Hematopoietic multipotent progenitor cell treated with erythropoietin and hydrocortisone succinate and interleukin-3 and kit ligand, for 8 days (in vitro differentiated cells): ENCODE measurements at places on chromosomes 2 and 18.

DNA sequence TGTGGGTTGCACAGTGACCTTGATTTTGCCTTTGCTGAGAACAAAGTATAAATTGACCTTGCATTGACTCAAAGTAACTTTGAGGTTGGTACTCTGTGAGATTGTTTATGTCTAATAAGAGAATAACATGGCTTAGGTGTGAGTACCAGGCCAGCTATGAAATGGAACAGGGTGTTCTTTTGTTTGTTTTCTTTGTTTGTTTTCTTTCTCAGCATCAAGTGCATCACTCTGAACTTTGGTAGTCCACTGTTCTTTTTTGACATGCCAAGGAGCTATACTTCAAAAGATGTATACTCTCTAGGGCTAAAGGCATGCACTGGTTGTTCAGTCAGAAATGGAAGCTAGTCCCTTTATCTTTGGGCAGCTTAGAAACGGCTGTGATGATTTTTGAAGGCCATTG lies 5.1 kb downstream of the ABCB11 start:
- DNase-seq, result no peak

GRCh38 chr18:34932792-34933466 lies 108.3 kb upstream of the MAPRE2 start:
- DNase-seq, result no peak

DNA sequence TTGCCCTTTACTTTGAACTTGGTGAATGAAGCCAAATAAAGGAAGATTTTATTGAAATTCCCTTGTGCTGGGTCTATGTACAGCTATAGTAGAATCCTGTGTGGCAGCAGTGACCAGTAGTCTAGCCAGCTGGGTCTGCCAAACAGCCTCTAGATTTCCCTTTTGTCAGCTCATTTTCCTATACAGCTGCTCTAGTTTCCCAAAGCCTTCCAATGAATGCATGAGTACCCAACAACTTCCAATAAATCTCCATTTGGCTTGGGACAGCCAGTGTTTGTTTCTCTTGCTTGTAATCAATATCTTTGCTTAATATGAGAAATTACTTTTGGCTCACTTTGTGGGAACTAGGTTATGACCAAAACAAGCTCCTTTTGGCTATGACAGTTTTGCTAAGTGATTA lies 43.6 kb downstream of the SCN9A start:
- DNase-seq, result no peak

- DNase-seq, result no peak
Observed at GRCh38 chr2:221343524-221343923, 228.6 kb downstream of the EPHA4 start.

DNA sequence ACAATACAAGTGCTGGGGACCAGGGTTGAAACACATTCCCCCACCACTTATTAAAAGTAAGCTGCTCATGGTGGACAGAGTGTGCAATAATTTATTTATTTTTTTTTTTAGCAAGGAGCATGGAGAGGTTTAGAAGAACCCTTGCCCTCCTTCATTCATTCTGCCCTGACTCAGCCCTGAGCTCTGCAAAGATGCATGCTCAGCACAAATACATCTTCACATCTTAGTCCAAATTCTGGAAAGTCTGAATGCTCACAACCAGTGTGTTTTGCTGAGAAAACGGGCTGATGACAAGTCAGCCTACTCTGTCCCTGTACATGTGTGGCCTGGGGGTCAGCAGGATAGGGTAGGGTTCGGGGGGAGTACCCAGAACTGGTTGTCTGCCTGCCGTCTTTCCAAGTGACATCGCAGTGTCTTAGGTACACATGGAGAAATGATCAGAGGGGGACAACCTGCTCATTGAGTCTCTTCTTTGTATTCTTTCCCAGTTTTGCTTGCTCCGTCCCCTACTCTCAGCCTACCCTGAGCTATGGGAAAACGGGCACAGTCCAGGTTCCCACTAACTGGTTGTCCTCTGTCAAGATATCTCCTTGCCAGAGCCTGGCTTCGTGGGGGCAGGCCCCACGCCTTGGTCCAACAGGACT lies 76.4 kb downstream of the ADD2 start:
- DNase-seq, result no peak

DNA sequence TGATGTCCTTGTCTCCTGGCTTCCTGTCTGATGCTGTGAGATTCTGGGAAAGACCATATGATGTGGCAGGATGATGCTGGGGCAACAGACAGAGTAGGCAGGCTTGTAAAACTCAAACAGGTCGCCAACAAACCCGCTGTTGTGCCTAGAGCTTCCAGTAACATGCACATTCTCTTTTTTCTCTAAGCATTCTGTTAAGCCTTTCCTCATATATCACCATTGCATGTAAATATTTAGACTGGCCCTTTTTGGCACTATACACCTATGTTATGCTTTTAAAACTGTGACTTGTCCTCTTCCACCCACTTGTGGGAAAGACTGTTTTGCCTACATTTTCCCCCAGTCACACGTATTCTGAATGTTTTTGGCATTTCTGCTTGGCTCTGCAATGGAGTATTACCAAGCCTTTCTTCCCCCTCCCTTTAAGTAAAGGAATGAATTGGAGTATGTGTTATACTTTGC lies 250.4 kb upstream of the TANK start:
- DNase-seq, result no peak

DNA sequence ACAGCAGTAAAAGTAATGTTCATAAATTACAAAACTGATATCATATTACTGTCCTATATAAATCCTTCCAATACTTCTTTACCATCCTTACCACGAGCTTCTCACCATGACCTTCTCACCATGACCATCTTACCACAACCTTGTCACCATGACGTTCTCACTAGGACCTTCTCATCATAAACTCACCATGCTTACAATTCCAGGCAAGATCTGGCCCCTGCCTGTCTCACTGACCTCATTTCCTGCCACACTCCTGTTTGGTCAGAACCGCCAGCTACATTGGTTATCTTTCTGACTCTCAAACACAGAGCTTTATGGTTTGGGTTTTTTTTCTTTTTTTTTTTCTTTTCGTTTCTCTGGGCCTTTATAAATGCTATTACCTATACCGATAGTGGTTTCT lies 827.6 kb downstream of the RNF144A start:
- DNase-seq, result no peak
